ENCODE measurements at places on chromosomes 2 and 18. TPM values are rescaled to one million over a fixed set of nuclear protein-coding genes. Genes with fewer than 3 reads are reported as not detected.

GRCh38 chr18:13112982-13113381 is 105.6 kb upstream of the LDLRAD4 start:
- H3K36me3 ChIP-seq, result peaks cover 35% of the 10 kb centered on the region
- no peak overlapping the region for H3K4me3 ChIP-seq
- no peak for DNase-seq
- H3K27me3 ChIP-seq, result no peaks in the 10 kb centered on the region
- H3K27ac ChIP-seq, result no peak overlapping the region

- H3K4me3 ChIP-seq, result no peak overlapping the region
- H3K36me3 ChIP-seq, result no peaks in the 10 kb centered on the region
- H3K27ac ChIP-seq, result no peak overlapping the region
- DNase-seq, result no peak
- no peaks in the 10 kb centered on the region for H3K27me3 ChIP-seq
- H3K4me1 ChIP-seq, result no peaks in the 10 kb centered on the region
These were observed 762.0 kb upstream of the POU3F3 start for GRCh38 chr2:104091894-104092293.

DNA sequence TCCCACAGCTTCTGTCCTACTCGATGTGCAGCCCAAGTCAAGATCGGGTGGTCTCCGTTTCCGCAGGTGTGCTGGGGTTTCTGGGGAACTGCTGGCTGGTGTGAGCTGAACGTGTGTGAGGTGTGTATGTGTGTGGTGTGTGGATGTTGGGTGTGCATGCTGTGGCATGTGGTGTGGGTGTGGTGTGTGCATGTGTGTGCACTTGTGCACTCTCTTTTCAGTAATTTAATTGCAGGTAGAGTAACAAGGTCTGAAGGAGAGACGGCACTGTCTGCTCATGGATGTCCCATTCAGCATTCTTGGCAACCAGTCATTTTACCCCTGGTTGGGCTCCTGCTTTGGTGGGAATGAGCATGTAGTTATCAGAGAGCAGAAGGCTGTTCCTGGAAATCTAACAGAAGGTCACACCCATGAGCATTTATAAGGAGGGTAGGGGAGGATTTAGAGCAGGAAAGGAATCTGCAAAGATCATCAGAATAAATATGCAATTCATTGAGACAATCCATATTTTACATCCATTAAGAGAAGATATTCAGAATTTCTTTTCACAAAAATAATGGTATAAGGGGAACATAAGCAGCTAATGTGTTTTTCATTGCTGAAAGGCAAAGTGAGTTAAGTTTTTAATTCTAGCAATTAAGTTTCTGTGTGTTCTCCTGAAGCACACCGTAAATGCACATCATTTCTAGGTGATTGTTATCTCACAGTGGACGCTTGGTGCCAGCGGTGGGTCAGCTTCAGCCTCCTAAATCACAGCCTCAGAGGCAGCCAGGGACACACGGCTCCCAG is 60.7 kb downstream of the ADI1 start:
- H3K36me3 ChIP-seq, result peaks cover 72% of the 10 kb centered on the region
- H3K27me3 ChIP-seq, result no peaks in the 10 kb centered on the region
- peaks cover 35% of the 10 kb centered on the region for H3K4me1 ChIP-seq

DNA sequence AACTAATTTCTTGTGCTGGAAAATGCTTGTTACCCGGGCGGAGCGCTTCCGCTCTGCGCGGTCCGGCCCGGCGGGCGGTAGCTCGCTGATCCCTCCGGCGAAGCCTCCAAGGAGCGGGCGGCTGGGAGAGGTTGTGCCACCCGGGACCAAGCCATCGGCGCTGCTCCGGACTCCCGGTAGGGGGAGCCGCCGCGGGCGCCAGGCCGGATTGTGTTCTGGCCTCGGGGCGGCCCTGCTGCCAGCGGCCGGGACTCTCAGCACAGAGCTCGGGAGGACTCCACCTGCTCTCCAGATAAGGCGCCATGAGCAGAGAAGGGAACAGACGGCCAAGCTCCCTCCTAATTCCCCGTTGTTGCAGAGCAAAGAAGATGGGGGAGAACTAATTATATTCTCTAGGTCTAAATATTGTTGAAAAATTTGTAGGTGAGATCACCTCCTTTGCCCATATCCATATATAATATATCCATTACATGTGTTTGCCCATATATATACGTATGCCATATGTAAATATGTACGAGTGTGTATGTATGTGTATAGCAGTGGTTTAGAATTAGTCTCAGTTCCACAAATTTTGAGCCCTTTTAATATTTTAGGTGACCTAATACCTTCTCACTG is 13.8 kb upstream of the SATB2 start:
- no peak for DNase-seq
- no peak overlapping the region for H3K4me3 ChIP-seq
- H3K4me1 ChIP-seq, result peaks cover 31% of the 10 kb centered on the region

The LPIN1 gene
- 75.6 TPM for total RNA-seq

The ATP8B1 gene
- 18.9 TPM for total RNA-seq

The ADD2 gene
- total RNA-seq, result 8.6 TPM

DNA sequence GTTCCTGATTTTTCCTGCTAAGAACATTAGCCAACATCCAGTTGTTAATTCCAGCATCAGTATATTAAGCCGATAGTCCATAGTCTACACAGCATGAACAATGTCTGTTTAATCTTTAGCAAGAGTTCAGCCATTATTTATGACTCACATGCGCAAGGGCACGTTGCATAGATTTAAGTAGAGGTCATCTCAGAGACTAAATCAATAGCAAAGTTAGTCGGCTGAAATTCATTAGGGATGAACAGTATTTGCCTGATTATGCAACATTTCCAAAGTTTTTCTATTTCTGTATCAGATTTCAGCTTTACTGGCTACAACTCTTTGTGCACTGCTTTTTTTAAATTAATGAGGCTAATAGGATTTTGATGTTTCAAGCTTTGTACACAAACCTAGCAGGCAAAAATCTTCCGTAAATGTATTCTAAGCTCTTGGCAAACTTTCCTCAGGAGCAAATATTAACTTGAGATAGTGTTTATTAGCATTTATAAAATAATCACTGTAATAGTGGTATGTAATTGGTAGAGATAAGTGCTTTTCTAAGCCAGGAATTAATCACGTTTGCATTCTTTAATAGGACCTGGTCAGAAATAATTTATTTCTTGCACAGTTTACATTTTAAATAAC is 578.7 kb upstream of the ID2 start:
- H3K4me1 ChIP-seq, result no peaks in the 10 kb centered on the region
- DNase-seq, result no peak
- H3K27ac ChIP-seq, result no peak overlapping the region
- no peaks in the 10 kb centered on the region for H3K36me3 ChIP-seq
- H3K27me3 ChIP-seq, result no peaks in the 10 kb centered on the region

Data from esophagus muscularis mucosa (tissue), 4 donors.